NCI-H1092 (cell line): ENCODE measurements at places on chromosomes 13 and 19.

GRCh38 chr13:35592457-35592856 lies 116.0 kb upstream of the MAB21L1 start:
- DNase-seq: no peak

GRCh38 chr13:47841151-47841550 lies 159.9 kb downstream of the SUCLA2 start:
- DNase-seq: no peak

- DNase-seq: no peak
Observed at GRCh38 chr19:51478381-51479234, at the start of gene CEACAM18. Gene CEACAM18 (plus strand): TSS chr19:51478539.

DNA sequence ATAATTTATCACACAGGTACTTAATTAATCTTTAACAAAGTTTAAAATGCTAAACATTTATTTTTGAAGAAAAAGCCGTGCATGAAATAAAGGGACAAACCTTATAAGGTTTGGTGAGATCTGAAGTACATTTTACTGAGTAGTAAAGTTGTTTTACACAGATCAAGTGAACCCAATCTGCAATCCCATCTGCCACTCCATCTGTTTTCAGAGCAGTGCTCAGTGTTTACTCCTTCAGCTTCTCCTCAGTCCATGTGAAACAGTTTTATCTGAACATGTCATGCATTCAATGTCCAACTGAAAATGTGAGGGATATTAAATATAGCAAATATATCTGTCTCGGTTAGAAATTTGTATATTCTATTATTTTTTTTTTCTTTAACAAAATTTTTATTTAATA lies 166.8 kb downstream of the MAB21L1 start:
- DNase-seq: no peak

GRCh38 chr13:38819053-38819452 lies 132.2 kb downstream of the FREM2 start:
- peak; percentile 85 for DNase-seq

GRCh38 chr13:43425234-43425633 lies 361.5 kb downstream of the ENOX1 start:
- no peak for DNase-seq

DNA sequence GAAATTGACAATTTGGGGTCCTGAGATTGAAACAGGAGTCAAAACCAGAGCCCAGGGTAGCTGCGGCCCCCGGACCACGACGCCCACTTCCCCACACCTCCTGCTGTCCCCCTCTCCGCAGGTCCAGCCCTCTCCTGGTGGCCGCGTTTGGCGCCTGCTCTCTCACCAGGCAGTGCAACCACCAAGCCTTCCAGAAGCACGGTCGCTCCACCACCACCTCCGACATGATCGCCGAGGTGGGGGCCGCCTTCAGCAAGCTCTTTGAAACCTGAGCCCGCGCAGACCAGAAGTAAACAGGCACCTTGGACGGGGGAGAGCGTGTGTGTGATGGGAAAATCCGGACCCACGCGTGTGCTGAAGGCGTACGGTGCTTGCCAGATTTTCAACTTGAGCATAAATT lies 22.9 kb downstream of the NAXD start:
- DNase-seq: no peak

DNA sequence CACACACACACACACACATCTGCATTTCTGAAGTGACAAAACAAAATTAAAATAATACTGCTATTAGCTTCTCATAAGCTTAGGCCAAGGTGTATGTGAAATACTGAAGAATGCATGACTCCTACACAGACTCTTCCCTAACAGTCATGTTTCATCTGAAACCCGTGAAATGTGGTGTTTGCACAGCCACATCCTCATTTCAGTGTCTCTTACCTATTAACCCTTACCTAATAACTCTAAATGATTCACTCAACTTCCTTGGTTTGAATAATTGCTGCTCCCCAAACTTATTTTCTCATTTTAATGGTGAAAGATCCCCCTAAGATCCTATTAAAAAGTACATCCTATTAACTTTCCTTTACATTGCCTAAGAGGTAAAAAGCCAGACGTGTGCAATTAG lies 117.6 kb downstream of the MIPEP start:
- DNase-seq: no peak

GRCh38 chr13:37595162-37595561 lies 3.4 kb downstream of the POSTN start:
- DNase-seq: no peak

DNA sequence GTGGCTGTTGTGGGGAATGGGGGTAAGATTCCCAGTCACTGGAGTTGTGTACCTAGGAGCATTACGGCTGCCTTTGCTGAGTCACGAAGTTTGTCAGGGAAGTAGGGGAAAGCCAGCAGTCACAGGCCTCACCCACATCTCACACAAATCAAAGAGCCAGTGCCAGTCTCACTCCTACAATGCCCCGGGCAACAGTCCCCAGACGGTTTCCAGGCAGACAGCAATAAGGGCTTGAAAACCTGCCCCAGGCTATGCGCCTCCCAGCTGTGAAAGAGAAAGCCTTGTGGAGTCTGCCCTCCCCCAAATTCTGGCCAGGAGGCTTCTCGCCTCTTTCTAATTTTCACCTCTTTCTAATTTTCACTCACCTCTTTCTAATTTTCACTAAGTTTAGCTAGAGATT lies 142.3 kb upstream of the EDNRB start:
- no peak for DNase-seq

DNA sequence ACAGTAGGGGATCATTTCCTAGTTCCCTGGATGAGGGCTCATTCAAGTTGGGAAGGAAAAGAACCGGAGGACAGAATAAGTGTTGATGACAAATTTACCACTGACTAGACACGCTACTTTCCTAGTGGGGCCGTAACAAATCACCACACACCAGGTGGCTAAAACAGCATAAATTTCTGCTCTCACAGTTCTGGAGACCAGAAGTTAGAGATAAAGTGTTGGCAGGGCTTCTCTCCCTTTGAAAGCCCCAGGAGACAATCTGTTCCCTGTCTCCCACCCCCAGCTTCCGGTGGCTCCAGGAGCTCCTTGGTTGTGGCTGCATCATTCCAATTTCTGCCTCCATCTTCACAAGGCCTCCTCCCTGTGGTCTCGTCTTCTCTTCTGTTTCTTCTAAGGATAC lies 65.4 kb upstream of the ARGLU1 start:
- DNase-seq: no peak

GRCh38 chr13:37090912-37091311 lies 14.6 kb downstream of the CSNK1A1L start:
- DNase-seq: no peak

DNA sequence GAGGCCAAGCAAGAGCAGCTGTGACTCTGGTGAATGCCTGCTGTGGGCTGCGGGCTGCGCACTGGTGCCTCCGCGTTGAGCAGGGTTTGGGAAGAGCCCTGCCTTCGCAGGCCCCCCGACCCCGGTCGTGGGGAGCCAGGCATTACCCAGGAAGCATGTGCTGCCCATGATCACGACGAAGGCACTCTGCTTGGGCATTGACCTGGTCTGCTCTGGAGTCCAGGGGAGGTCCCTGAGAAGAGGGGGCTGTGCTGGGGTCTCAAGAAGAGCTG lies 19.2 kb downstream of the RANBP3 start:
- DNase-seq: no peak

DNA sequence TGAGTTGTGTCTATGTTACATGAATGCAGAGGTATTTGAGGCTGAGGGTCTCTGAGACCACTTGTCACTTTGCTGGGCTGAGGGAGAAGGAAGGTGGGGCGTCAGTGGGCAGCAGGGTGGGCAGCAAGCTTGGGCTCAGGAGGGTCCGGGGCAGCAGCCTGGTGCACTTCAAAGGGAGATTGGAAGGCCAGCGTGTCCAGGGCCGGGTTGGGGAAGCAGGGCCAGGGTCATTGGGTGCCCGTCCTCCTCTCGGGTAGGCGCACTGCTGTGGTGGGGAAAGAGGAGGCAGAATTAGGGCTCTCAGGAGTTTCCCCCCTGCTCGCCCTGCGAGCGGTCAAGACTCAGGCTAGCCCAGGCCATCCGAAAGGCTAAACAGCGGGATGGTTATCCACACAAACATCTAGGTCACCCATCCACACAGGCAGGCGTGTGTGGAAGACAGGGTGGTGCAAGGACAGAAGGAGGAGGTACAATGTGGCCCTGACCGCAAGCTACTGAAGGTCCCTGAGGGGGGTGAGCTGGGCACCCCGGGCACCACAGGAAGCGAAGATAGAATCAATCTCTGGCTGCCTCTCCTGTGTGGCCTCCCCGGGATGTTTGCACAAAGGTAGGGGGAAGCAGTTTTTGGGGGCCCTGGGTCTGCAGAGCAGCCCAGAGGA lies 37.7 kb downstream of the MYO9B start:
- DNase-seq: no peak

GRCh38 chr13:95180513-95181245 lies 120.6 kb downstream of the ABCC4 start:
- DNase-seq: no peak

DNA sequence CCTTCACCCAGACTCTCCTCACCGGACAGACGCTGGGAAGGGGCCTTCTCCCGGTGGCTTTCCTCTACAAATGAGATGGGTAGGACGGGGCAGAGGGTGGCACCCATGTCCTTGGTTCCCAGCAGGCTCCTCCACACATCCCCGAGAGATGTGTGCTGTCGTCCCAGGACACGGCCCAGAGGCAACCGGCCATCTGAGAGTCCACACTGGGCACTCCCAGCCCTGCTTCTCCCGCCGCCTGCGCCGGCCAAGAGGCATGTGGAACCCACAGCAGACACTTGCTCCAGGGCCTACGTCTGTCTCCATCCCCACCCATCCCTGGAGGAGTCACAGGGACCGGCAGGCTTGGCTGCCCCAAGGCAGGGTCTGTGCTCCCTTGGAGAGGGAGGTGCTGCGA lies 179.9 kb downstream of the KDM4B start:
- DNase-seq: no peak

DNA sequence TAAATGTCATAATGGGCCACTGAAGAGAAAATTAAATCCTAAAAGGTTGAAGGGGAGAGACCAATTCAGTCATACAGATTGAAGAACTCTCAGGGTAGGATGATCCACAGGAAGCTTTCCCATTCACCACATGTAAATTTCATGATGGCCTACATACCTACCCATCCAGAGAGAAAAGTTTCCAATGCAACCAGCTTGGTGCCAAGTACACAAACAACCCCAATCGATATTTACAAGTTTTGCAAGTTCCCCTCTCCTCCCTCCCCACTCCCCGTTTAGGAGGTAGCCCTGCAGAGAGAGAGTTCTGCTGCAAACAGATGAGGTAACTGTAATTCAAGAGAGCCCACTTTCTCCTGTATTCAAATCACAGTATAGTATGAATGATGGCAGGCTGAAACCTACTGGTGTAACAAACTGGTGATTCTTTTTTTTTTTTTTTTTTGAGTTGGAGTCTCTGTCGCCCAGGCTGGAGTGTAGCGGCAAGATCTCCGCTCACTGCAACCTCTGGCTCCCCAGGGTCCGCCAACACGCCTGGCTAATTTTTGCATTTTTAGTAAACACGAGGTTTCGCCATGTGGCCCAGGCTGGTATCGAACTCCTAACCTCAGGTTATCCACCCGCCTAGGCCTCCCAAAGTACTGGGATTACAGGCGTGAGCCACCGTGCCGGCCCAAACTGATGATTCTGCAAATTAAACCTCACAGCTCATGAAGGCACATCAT lies 14.4 kb downstream of the FOXO1 start:
- DNase-seq: no peak

DNA sequence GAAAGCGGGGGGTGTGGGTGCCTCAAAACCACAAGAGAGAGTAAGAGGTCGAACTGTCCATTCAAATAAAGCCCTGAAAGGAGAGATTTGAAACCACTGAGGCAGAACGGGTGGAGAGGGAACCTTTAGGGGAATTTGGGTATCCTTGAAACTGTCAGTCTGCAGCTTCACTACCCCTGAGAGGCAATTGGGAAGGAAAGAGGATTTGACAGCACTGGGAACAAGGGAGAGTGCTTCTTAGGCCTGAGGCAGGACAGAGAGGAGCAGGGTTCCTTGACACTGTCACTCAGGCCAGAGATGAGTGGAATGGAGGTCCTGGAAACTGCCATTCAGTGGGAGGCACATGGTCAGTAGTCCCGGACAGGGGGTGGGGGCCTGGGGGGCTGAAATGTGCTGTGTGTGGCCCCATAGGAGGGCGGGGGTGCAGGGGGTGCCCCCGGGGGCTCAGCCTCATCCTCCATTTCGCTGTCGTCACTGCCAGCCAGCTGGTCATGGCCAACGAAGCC lies 5.0 kb downstream of the GFY start:
- no peak for DNase-seq

DNA sequence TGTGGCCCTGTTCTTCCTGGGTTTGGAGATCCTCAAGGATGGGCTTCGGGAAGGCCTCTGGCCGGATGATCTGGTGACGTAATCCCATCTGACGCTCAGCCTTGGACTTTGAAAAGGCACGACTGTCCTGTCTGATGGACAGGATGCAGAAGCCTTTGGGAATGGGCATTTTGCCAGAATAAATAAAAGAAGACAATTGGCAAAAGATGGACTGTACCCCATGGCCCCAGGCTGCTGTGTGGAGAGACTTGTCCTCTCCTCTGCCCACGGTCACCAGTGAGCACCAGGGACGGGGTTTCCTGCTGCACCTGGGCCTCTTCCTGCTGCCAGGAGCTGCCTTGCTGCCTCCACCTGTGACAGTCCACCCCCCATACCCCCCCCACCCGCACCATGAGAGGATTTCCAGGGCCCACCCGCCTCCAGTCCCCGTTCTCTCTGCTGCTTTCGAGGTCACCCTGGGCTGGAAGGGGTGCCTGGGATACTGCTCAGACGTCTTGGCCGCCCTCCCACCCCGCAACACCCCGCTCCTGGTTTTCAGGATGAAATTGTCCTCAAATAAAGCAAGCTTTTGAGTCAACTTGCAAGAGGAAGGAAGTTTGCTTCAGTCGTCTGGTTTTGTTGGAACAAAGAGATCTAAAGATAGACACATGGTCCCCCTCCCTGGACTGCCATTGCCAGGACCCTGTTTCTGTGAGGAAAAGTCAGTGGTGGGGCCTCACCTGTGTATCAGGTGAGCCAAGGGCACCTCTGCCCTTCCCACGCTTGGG lies 40.9 kb downstream of the MCF2L start:
- DNase-seq: no peak
